ENCODE measurements at places on chromosomes 16 and 17.
A peak's percentile ranks its signal among the peaks of the same experiment; 100 is the strongest.

DNA sequence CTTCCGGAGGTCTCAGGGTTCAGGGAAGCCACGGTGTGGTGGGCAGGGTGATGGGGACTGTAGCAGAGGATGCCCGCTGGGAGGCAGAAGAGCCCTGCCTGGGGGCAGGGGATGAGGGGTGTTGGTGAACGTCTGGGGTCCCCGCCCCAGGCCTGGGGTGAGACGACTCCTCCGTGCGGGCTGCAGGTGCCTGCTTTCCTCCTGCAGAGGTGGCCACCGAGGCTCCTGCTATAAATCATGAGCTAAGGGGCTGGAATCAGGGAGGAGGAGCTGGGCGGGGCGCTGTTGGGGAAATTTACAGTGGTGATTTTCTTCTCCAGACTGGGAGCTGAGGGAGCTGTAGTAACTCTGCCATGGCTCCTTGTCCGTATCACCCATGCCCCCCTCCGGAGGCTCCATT is 167.0 kb downstream of the MRM1 start:
- no peak for DNase-seq

- no peak for DNase-seq
These were observed 41.2 kb downstream of the TTC19 start for GRCh38 chr17:16040710-16041251.

GRCh38 chr16:85988306-85988705 is 89.3 kb downstream of the IRF8 start:
- no peak for DNase-seq

DNA sequence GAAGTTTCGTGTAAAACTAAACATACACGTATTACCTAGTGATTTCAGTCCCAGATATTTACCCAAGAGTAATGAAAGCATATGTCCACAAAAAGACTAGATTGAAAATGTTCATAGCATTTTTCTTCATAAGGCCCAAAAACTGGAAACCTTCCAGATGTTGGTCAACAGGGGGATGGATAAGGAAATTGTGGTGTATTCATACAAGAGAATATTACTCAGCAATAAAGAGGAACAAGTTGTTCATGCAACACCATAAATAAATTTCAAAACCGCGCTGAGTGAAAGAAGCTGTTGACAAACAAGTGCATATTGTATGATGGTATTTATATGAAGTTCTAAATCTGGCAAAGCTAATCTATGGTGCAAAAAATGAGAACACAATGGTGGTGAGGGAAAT is 54.1 kb upstream of the NFAT5 start:
- no peak for DNase-seq

DNA sequence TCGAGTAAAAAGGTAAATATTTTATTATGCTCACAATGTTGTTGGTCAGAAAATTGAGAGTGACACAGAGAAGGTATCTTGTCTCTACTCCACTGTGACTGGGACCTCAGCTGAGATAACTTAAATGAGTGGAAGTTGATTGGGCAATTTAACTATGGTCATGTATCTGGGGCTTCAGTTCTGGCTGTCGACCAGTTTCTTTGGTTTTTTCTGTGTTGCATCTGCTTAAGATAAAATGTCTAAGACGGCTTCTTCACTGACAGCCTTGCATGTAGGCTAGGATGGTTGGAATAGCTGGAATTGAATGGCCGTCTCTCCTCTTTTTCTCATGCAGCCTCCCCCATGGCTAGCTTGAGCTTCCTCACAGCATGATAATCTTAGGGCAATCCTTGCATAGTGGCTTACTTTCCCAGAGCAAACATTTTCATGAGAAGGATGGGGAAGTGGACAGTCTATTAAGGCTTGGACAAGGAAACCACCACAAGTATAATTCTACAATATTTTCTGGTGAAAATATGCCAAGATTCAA is 433.7 kb downstream of the KIF2B start:
- no peak for DNase-seq

DNA sequence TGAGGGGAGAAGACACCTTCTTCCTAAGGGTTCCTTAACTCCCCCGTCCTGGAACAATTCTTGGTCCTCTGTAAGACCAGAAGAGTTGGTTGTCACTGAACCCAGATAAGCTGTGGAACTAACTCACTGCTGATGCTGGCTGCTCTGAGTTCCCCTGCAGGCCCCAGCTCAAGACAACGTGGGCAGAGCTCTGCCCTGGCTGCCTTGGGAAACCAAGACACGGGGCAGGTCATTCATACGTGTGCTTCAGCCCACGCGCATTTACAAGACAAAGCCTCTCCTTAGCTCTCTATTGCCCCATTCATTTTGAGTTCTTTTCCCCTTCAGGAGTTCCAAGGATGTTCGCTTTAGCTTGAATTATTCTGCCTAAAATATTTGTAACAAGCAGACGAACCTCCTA is 3.4 kb upstream of the NAT9 start:
- DNase-seq = no peak

GRCh38 chr16:84746875-84747274 is 47.1 kb downstream of the USP10 start:
- DNase-seq = peak; percentile 95

GRCh38 chr16:50878966-50879615 is 137.2 kb downstream of the CYLD start:
- no peak for DNase-seq

All from T47D (cell line).